Activated B cell treated with CpG ODN at 0.5 μM for 24 hours (primary cell): ENCODE measurements at places on chromosomes 6 and 20.

- DNase-seq = no peak
Measured at GRCh38 chr20:5464901-5465603, 148.3 kb upstream of the PROKR2 start.

GRCh38 chr6:9576521-9576920 is 838.4 kb downstream of the TFAP2A start:
- DNase-seq = no peak

GRCh38 chr20:60254901-60255411 is 296.7 kb downstream of the CDH26 start:
- no peak for DNase-seq

GRCh38 chr6:119594907-119595306 is 245.3 kb upstream of the MAN1A1 start:
- no peak for DNase-seq

DNA sequence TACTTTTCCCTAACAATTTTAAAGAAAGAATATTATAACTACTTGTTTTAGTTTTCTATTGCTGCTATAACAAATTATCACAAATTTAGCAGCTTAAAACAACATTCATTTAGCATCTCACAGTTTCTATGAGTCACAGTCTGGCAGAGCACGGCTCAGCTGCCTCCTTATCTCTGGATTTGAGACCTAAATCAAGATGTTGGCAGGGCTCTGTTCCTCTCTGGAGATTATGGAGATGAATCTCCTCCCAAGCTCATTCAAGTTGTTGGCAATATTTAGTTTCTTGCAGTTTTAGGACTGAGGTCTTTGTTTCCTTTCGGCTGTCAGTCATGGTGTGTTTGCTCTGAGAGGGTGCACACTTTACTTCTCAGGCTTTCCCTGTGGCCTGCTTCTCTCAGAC is 1065.8 kb upstream of the EYS start:
- no peak for DNase-seq

GRCh38 chr6:36128793-36129192 is 1.5 kb upstream of the MAPK13 start:
- no peak for DNase-seq

GRCh38 chr6:112865131-112865530 is 518.0 kb downstream of the RFPL4B start:
- no peak for DNase-seq
